ENCODE measurements at places on chromosomes 7 and 10. TPM values are rescaled to one million over a fixed set of nuclear protein-coding genes. Genes with fewer than 3 reads are reported as not detected.

UCN3 gene
- not detected for total RNA-seq

MINDY4 gene
- 14.8 TPM for total RNA-seq

DKK1 gene
- 75.2 TPM for total RNA-seq

SFTPA2 gene
- total RNA-seq: not detected

MYOF gene
- total RNA-seq: 255 TPM

CLCN1 gene
- not detected for total RNA-seq

ITPRID1 gene
- not detected for total RNA-seq

CPVL gene
- not detected for total RNA-seq

AKR1E2 gene
- 2.0 TPM for total RNA-seq

CLRN3 gene
- not detected for total RNA-seq

GRCh38 chr10:116886772-116887171 is 37.5 kb downstream of the ENO4 start:
- H3K27me3 ChIP-seq: no peaks in the 10 kb centered on the region
- H3K4me3 ChIP-seq: no peak overlapping the region
- peaks cover 25% of the 10 kb centered on the region for H3K4me1 ChIP-seq

- H3K36me3 ChIP-seq: peaks cover 5% of the 10 kb centered on the region
- H3K4me3 ChIP-seq: no peak overlapping the region
- H3K27me3 ChIP-seq: no peaks in the 10 kb centered on the region
- peak overlapping the region; percentile 98 for H3K27ac ChIP-seq
- peak; percentile 40 for DNase-seq
Measured at GRCh38 chr7:48085433-48085791, 3.7 kb upstream of the UPP1 start.

DNA sequence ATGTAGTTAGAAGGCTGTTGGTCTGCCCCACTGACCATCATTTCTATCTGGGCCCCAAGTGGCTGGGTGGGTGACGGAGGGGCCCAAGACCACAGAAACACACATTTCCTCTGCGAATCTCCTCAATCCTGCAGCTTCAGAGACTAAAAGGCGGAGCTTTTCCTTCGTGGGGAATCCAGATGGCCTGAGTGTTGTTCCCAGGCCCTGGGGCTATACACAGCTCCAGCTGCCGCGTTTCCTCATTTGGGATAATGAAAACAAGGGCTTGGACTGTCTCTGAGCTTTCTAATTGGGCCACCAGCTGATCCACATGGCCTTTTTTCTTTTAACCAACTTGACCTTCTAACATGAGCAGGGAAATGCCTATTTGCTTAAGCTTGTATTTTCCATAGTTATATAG is 339.9 kb downstream of the CXCL12 start:
- H3K4me3 ChIP-seq: no peak overlapping the region
- no peaks in the 10 kb centered on the region for H3K36me3 ChIP-seq
- no peak overlapping the region for H3K27ac ChIP-seq
- H3K4me1 ChIP-seq: no peaks in the 10 kb centered on the region
- peaks cover 59% of the 10 kb centered on the region for H3K27me3 ChIP-seq

- DNase-seq: no peak
- no peak overlapping the region for H3K27ac ChIP-seq
- H3K27me3 ChIP-seq: no peaks in the 10 kb centered on the region
- no peaks in the 10 kb centered on the region for H3K36me3 ChIP-seq
- no peaks in the 10 kb centered on the region for H3K4me1 ChIP-seq
Measured at GRCh38 chr10:14498326-14498725, 167.6 kb upstream of the FRMD4A start.

DNA sequence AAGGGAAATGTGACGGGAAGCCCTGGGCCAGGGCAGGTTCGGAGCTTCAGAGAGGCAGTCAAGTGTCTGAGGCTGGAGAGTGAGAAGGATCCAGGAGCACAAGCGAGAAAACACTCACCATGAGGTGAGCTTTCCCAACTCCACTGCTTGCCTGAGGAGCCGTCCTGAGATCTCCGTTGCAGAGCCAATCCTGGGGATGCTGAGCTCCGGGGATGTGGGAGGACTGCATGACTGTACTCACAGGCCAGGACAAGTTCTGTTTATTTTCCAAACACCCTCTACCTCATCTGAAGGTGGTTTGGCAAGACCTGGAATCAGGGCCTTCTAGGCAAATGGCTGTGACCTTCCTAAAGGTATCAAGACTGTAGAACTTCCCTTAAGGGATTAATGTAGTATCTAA is 38.7 kb downstream of the GLI3 start:
- DNase-seq: no peak
- H3K36me3 ChIP-seq: no peaks in the 10 kb centered on the region
- H3K4me1 ChIP-seq: no peaks in the 10 kb centered on the region
- H3K27me3 ChIP-seq: peaks cover 83% of the 10 kb centered on the region
- no peak overlapping the region for H3K27ac ChIP-seq

GRCh38 chr7:27032839-27033238 is 63.0 kb downstream of the HOXA1 start:
- no peak for DNase-seq
- H3K27ac ChIP-seq: peak overlapping the region; percentile 67
- no peaks in the 10 kb centered on the region for H3K36me3 ChIP-seq
- H3K4me1 ChIP-seq: peaks cover 22% of the 10 kb centered on the region
- H3K4me3 ChIP-seq: no peak overlapping the region

GRCh38 chr7:75977743-75978142 is 16.7 kb downstream of the TMEM120A start:
- no peak overlapping the region for H3K4me3 ChIP-seq
- no peaks in the 10 kb centered on the region for H3K27me3 ChIP-seq
- no peaks in the 10 kb centered on the region for H3K4me1 ChIP-seq
- DNase-seq: no peak

DNA sequence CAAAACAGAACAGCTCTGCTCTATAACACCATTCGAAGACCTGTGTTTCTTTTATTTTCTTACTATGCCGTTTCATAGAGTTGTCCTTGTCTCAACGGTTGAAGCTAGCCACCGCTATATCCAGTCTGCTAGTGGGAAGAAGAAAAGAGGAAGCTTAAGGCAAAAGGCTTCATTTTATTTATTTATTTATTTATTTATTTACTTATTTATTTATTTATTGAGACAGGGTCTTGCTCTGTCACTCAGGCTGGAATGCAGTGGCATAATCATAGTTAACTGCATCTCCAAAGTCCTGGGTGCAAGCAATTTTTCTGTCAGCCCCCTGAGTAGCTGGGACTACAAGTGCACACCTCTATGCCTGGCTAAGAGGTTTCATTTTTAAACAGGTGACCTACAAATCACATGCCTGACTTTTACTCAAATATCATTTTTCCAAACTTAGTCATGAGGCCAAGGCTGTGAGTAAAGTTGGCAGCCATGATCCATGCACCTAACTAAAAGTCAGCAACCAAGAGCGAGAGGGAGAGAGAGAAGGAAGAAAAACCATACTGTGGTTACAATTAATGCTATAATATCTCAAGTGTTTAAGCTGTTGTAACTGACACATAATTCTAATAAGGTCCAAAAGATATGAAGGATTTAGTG is 1305.3 kb upstream of the LRRTM3 start:
- H3K4me1 ChIP-seq: peaks cover 5% of the 10 kb centered on the region
- H3K4me3 ChIP-seq: no peak overlapping the region
- H3K27me3 ChIP-seq: no peaks in the 10 kb centered on the region

GRCh38 chr7:137820677-137821420 is 25.9 kb downstream of the DGKI start:
- H3K27me3 ChIP-seq: peaks cover 11% of the 10 kb centered on the region
- H3K4me3 ChIP-seq: no peak overlapping the region
- DNase-seq: no peak
- no peak overlapping the region for H3K27ac ChIP-seq
- no peaks in the 10 kb centered on the region for H3K4me1 ChIP-seq

DNA sequence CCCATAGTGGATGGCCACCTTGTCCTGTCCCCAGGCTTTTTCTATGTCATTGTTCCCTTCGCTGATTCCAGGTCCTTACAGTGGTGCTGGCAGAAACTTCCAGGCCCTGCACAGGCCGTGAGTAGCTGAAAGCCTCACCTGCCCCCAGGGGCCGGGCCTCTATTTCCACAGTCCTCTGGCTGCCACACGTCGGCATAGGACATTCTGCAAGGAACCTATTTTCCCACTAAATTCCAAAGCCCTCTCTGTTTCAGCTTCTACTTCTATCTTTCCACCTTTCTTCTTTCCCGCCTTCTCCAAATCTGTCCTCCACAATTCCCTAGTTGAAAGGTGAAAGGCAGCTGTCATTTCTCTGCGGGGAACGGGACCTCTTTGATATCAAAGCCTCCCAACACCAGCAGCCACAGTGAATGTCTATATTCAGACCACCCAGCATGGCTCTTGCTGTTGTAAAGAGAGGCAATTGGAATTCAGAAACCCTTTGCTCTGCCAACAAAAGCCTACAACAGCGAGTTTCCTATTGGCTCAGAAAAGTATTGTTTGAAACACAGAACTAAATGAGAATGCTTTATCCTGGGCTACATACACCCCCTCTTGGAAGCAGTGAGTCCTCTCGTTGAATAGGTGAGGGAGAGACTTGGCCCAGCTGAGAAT is 607.7 kb downstream of the GALNT17 start:
- no peaks in the 10 kb centered on the region for H3K4me1 ChIP-seq
- no peak for DNase-seq
- H3K4me3 ChIP-seq: no peak overlapping the region
- no peak overlapping the region for H3K27ac ChIP-seq

GRCh38 chr10:93715345-93715744 is 13.0 kb upstream of the FRA10AC1 start:
- no peaks in the 10 kb centered on the region for H3K36me3 ChIP-seq
- no peak overlapping the region for H3K4me3 ChIP-seq
- H3K4me1 ChIP-seq: no peaks in the 10 kb centered on the region
- H3K27me3 ChIP-seq: no peaks in the 10 kb centered on the region
- no peak overlapping the region for H3K27ac ChIP-seq
- no peak for DNase-seq

DNA sequence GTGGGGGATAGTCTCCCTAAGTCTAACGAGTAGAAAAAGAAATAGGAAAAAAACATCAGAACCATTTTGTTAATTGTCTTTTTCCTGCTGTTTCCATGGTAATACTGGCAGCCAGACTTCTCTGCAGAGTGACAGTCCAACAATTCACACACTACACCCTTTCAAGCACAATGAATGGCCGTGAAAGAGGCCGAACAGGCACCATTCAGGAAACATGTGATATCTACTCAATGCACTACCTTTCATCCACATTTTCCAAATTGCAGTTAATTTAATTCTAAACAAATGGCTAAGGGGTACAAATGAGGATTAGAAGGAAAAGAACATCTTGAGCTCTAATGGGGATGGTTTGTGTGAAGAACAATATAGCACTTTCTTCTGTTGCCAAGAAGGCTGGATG is 358.5 kb upstream of the ANKRD30A start:
- no peaks in the 10 kb centered on the region for H3K4me1 ChIP-seq
- DNase-seq: no peak

GRCh38 chr10:68082872-68083271 is 7.8 kb upstream of the HERC4 start:
- H3K4me1 ChIP-seq: peaks cover 53% of the 10 kb centered on the region
- H3K27me3 ChIP-seq: no peaks in the 10 kb centered on the region
- no peaks in the 10 kb centered on the region for H3K36me3 ChIP-seq
- no peak for DNase-seq
- peak overlapping the region; percentile 10 for H3K27ac ChIP-seq

GRCh38 chr10:99967961-99968360 is 41.8 kb downstream of the DNMBP start:
- H3K4me1 ChIP-seq: peaks cover 35% of the 10 kb centered on the region
- H3K27me3 ChIP-seq: no peaks in the 10 kb centered on the region
- peaks cover 7% of the 10 kb centered on the region for H3K36me3 ChIP-seq
- DNase-seq: no peak
- no peak overlapping the region for H3K27ac ChIP-seq
- H3K4me3 ChIP-seq: no peak overlapping the region

GRCh38 chr7:19117091-19117869 is at the start of gene TWIST1:
Gene TWIST1 (minus strand): TSS chr7:19117636. CDS start chr7:19117321, 315 bp downstream.
- H3K36me3 ChIP-seq: no peaks in the 10 kb centered on the region
- no peaks in the 10 kb centered on the region for H3K27me3 ChIP-seq
- H3K4me3 ChIP-seq: peak within 1 kb of the TSS; percentile 51
- DNase-seq: peak; percentile 7
- no peaks in the 10 kb centered on the region for H3K4me1 ChIP-seq

- no peaks in the 10 kb centered on the region for H3K4me1 ChIP-seq
- H3K27me3 ChIP-seq: no peaks in the 10 kb centered on the region
- no peak overlapping the region for H3K27ac ChIP-seq
- H3K4me3 ChIP-seq: no peak overlapping the region
Measured at GRCh38 chr10:70115948-70116682, 16.5 kb downstream of the AIFM2 start.

DNA sequence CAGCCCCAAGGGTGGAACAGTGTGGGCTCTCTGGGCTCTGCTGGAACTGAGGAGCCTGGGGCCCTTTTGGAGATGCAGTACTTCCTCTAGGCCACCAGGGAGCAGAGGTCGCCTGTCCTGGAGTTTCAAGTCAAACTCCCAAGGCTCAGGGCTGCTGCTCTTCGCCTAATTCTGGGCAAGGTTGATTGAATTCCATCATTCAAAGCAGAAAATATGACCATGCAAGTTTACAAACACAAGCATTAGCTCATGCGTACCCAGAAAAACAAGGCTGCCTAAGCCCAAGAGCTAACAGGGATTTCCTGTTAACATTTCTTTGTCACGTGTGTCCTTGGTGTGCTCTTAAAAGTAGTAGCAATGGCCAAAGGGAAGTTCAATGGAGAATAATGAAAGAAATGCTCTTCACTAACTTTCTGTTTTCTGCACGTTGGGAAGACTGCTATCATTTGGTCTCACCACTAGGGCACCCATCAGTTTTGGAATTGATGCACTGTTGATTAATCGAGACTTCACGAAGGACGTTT is 20.1 kb downstream of the LDB3 start:
- no peak overlapping the region for H3K4me3 ChIP-seq
- no peaks in the 10 kb centered on the region for H3K4me1 ChIP-seq

- no peaks in the 10 kb centered on the region for H3K36me3 ChIP-seq
- H3K4me1 ChIP-seq: no peaks in the 10 kb centered on the region
- no peak for DNase-seq
- no peak overlapping the region for H3K4me3 ChIP-seq
- H3K27ac ChIP-seq: no peak overlapping the region
Measured at GRCh38 chr7:14822481-14822854, 80.1 kb downstream of the DGKB start.

- H3K4me3 ChIP-seq: no peak within 1 kb of the TSS
- no peak for DNase-seq
- no peaks in the 10 kb centered on the region for H3K4me1 ChIP-seq
- H3K36me3 ChIP-seq: no peaks in the 10 kb centered on the region
- H3K27me3 ChIP-seq: peaks cover 9% of the 10 kb centered on the region
Measured at GRCh38 chr7:19144661-19145433, at the start of gene FERD3L. Gene FERD3L (minus strand): TSS chr7:19145421. CDS start chr7:19145362, 59 bp downstream.
